Activated T-helper 17 cell treated with anti-CD3 and anti-CD28 coated beads, Interleukin-2, amount 50 U/mL, for 72 hours (primary cell): ENCODE measurements at places on chromosomes 7 and 10.
A peak's percentile ranks its signal among the peaks of the same experiment; 100 is the strongest.

DNA sequence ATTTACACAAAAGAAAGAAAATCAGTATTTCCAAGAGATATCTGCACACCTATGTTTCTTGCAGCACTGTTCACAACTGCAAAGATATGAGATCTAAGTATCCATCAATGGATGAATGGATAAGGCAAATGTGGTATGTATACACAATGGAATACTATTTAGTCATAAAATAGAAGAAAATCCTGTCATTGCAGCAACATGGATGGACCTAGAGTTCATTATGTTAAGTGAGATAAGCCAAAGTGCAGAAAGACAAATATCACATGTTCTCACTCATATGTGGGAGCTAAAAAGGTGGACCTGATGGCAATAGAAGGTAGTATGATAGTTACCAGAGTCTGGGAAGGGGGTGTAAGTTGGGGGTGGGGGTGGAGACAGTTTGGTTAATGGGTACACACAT lies 1171.6 kb downstream of the SORCS1 start:
- ATAC-seq, result no peak

DNA sequence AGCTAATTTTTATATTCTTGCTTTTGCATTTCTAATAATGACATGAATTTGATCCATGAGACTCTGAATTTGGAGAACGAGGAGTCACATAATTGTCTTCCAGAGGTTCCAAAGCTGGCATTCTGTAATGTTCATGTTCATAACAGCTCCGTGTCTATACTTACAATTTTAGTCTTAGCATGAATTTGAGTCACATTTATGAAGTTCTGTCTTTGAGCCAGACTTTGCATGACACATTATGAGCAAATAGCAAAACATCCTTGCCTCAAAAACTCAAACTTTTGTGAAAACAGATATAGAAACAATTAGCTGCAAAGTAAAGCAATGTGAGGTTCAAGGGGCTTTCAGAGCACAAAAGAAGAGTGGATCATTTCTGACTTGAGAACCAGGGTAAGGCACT lies 44.5 kb upstream of the CAV2 start:
- no peak for ATAC-seq

- no peak for ATAC-seq
Measured at GRCh38 chr7:130655286-130655685, 13.3 kb downstream of the COPG2 start.

- ATAC-seq, result no peak
Measured at GRCh38 chr10:48944171-48944570, 4.5 kb upstream of the LRRC18 start.

- ATAC-seq, result peak; percentile 24
Measured at GRCh38 chr10:11610826-11611247, 613 bp downstream of the USP6NL start.

- ATAC-seq, result no peak
Measured at GRCh38 chr7:24175603-24176002, 108.4 kb upstream of the NPY start.

DNA sequence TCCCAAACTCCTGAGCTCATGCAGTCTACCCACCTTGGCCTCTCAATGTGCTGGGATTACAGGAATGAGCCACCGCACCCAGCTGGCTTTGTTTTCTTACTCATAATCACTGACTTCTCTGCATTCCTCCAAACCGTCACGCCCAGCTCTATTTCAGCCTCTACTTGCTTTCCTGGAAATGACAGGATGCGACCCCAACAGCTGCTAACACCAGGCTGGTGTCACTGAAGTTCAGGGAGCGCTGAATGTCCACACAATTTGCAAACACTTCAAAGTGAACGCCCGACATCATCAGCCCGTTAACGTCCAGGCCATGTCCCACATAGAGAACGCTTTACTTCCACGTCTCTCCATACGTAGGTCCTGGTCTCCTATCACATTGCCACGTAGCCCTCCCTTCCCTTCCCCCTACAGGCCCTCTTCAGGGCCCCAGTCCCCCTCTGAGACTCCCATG lies 12.8 kb upstream of the PROSER2 start:
- ATAC-seq, result no peak

DNA sequence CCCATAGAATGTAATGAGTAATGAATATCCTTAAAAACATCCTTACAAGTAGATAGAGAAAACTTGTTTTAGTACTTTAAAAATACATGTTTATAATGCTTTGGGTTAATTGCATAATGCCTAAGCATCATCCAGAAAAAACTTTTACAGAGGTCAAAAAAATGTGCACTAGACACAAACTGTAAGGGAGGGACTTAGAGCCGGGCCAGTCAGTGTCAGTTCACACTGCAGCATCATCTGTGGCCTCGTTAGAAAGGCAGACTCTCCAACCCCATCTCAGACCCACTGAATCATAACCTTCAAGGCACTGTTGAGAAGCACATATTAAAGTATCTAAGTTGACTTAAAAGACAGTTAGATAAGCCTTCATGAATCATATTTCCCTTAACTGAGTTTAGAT lies 230.1 kb upstream of the PRPS1L1 start:
- ATAC-seq, result no peak

- peak; percentile 40 for ATAC-seq
Measured at GRCh38 chr7:45122975-45123860, 11.7 kb upstream of the TBRG4 start.

DNA sequence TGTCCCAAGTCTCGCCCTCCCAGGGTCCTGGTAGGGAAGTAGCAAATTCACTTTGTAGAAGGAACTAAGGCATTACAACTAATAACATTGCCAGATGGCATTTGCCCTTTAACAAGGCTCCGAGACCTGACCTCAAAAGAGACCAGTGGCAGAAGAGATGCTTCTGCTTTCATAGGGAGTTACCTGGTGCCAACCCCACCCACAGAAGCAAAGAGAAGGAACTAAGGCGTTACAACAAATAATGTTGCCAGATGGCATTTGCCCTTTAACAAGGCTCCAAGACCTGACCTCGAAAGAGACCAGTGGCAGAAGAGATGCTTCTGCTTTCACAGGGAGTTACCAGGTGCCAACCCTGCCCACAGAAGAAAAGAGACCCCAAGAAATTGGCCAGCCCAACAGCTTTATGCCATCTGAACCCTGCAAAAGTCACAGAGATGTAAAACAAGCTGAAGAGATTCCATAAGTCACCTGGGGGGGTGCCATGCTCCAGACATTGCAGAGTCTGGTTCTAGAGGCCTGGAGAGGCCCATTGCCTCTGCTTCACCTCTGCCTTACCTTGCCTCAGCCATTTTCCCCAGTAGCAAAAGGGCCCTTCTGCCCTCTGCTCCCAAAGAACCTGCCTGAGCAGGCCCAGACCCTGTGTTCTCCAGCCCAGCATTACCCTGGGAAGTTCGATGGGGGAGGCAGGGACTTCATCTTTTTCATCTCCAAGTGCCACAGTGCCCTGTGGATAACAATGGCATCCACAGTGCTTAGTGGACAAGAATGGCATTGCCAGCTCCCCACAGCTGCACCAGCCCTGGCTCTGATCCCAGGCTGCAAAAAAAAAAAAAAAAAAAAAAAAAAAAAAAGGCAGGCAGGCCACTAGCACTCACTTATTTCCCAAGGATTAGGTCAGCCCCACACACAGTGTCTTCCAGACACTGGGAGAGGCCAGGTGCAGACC lies 179.5 kb upstream of the PLXNA4 start:
- ATAC-seq, result no peak

DNA sequence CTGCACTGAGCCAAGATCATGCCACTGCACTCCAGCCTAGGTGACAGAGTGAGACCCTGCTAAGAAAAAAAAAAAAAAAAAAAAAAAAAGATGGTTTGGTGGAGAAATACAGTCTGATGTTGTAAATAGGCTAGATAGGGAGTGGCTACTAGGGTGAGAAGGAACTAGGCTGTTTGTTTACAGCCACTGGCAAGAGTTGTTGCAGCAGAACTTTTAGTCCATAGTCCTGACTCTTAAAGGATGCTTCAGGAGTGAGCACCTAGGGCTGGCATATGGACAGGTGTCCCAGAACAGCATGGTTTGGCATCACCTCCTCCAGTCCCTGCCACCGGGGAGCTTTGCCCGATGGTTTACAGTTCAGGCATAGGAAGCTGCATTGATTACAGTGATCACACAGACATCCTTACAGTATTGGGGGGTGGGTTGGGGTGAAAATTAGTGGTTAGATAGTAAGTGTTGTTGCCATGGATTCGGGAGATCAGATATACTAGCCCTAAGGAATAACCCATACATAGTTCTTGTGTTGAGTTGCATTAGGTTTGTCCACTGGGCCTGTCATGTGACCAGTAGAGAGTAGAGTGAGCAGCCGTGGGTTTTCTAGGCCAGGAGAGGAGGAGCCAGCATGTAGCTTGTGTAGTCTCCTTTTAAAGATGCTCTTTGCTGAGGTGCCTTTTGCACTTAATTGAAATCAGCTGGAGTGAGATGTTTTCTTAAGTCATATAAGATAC lies 35.9 kb downstream of the ZRANB1 start:
- ATAC-seq, result no peak

- no peak for ATAC-seq
Measured at GRCh38 chr10:21173802-21174714, 276.9 kb upstream of the NEBL start.

- ATAC-seq, result no peak
Measured at GRCh38 chr7:149415391-149416071, 45.3 kb downstream of the ZNF777 start.

DNA sequence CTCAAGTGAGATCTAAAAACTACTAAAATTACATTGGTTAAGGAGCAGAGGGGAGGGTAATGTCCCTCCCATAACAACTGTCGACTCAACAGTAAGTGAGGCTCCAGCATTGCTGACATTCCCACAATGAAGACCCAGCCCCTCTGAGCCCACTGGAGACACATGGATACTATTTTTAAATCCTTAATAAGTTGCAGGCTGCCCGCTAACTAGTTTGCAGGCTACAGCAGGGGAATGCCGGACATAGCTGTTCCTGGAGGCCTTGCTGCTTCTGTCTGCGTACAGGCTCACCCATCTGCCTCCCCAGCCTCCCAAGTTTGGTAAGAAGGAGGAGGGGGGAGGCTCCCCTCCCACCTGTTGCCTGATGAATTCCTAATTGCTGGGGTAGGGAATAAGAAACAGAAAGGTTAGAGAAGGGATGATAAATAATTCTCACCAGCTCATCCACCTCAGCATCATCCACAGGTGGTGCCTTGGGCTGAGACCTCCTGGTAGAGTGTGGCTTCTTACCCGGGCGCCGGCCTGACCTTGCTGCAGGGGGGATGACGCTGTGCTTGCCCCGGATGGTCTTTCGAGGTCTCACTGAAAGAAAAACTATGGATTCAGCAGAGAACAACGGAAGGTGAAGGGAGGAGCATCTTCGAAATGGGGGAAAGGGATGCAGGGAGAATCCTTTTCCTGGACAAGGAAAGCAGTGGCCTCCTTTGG lies 10.1 kb downstream of the FZD9 start:
- ATAC-seq, result no peak

- no peak for ATAC-seq
Measured at GRCh38 chr10:69086001-69086509, 1.8 kb upstream of the SRGN start.

- ATAC-seq, result no peak
Measured at GRCh38 chr7:36066343-36066664, 86.8 kb upstream of the EEPD1 start.

GRCh38 chr7:37912756-37913155 lies 3.9 kb downstream of the SFRP4 start:
- no peak for ATAC-seq

DNA sequence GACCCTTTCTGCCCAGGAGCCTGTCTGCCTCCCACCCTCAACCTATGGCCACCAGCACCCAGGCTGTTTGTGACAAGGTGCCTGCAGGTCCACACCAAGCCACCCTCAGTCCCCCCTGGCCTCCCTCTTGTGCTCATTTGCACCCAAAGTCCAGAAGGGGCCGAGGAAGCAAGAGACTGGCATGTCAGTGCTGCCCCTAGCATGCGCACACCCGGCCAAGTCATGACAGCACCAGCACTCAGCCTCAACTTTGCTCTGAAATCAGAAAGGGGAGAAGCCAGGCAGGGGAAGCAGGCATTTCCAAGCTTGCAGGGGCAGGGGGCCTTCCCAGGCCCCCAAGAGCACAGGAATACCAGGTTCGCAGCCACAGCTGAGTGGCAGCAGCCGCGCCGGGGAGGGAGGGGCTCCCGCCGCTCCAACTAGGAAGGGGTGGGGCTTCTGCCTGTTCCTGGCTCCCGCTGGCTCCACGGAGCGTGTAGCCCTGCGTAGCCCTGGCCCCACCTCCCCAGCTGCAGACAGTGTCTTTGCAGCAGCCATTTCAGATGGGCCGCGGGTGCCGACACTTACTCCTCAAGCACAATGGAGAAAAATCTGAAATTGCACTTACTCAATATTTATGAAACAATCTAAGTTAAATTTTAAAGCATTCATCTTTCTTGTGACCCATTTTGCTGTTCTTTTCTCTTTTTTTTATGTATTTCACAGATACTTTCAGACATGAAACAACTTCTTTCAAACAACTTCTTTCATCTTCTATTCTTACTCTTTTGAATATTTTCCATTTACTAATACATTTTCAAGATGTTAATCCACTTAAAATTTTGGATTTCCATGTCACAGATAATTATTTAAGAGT lies 54.9 kb upstream of the ABCB5 start:
- no peak for ATAC-seq

- peak; percentile 1 for ATAC-seq
Measured at GRCh38 chr10:102409604-102410428, 8.8 kb downstream of the PSD start.

DNA sequence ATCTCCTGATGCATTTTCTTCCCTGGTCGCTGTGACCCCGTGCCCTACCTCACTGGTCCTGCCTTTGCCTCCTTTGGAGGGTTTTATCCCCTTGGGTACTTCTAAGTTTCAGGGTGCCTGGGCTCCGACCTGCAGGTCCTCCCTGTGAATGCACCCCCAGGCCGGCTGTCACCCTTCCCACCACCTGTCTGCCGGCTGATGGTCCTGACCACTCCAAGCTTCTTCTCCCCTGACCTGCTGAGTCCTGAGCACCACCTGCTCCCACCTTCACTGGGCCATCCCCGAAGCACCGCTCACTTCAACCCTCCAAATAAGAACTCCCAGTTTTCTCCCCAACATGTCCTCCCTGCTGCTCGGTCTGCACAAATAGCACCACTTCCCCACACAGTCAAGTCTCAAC lies 33.4 kb downstream of the TNS3 start:
- no peak for ATAC-seq

GRCh38 chr10:73585327-73585726 lies 5.8 kb downstream of the USP54 start:
- ATAC-seq, result no peak

DNA sequence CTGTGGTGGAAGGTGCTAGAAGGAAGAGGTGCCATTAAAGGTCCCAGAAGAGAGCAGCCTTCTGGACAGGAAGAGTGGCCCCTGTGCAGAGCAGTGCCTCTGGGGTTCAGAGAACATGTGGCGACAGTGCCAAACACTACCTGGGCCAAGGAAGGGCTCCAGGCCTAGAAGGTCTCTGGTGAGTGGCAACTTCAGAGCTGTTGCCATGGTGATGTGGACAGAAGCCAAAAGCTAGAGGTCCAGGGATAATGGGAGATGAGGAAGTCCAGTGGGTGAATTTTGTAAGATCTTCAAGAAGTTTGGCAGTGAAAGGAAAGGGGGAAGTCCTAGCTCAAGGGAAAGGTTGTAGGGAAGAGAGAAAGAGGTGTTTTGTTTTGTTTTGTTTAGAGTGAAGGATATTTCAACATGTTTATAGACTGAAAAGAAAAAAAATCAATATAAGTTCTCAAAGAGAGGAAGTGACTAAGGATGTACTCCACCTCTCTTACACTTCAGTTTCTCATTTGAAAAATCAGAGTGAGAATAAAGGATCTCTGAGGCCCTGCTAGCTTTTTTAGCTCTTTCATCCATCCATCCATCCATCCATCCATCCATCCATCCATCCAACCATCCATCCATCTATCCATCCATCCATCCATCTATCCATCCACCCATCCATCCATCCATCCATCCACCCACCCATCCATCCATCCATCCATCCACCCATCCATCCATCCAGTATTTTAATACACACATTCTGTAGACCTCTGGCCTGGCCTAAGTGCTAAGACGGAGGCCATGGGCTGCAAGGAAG lies 77.1 kb upstream of the DUSP5 start:
- ATAC-seq, result peak; percentile 74
